ENCODE measurements at places on chromosomes 12 and 14.

GRCh38 chr14:56491299-56492285 lies 88.0 kb upstream of the TMEM260 start:
- no peak overlapping the region for H3K27ac ChIP-seq
- DNase-seq, result no peak
- no peak overlapping the region for H3K4me3 ChIP-seq
- H3K4me1 ChIP-seq, result peaks cover 4% of the 10 kb centered on the region
- H3K36me3 ChIP-seq, result no peaks in the 10 kb centered on the region

DNA sequence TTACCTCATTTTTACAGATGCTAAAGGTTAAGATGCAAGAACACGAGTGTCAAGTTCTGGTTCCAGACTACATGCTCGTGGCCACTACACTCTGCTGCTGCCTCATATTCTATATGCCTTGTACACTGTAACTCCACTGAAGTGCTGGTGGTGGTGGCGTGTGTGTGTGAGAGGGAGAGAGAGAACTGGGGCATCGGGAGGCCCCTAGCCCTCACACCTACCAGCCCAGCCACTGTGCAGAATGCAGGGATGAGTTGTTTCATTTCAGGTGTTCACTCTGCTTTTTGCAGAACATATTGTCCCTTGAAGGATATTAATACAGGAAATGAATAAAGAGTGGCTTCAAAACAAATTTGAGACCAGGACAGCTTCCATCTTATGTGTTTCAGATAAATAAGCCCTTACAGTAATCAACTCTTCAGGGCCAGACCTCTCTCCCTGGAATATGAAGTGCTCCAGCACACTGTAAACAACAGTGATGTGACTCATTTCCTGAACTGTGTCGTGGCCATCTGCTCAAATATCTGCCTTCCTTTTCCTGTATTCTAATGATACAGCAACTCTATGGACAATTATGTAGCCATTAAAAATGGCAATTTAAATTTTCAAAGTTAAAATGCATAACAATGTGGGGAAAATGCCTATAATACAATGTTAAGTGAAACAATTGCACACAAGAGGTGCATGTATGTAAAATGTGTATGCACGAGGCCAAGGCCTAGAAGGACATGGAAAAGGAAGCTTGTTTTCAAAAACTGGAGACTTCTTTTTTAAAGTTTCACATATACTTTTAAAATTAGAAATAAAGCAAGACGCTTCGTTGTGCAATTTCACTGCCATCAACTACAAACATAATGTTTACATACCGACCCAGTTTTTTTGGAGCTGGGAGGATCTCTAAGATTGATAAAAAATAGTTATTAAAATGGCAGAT lies 215.4 kb downstream of the PELI2 start:
- no peaks in the 10 kb centered on the region for H3K27me3 ChIP-seq
- peaks cover 17% of the 10 kb centered on the region for H3K4me1 ChIP-seq
- DNase-seq, result no peak
- H3K36me3 ChIP-seq, result no peaks in the 10 kb centered on the region
- H3K27ac ChIP-seq, result no peak overlapping the region
- no peak overlapping the region for H3K4me3 ChIP-seq

DNA sequence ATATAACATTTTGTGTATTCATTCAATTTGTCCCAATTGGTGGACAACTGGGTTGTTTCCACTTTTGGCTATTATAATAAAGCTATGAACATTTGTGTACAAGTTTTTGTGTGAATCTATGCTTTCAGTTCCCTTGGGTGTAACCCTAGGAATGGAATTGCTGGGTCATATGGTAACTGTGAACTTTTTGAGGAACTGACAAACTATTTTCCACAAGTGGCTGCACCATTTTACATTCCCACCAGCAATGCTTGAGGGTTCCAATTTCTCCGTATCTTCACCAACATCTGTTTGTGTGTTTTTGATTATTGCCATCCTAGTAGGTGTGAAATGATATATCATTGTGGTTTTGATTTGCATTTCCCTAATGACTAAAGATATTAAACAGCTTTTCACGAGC lies 13.0 kb downstream of the LPCAT3 start:
- H3K36me3 ChIP-seq, result peaks cover 22% of the 10 kb centered on the region
- no peak overlapping the region for H3K4me3 ChIP-seq
- no peak overlapping the region for H3K27ac ChIP-seq
- peaks cover 14% of the 10 kb centered on the region for H3K4me1 ChIP-seq
- H3K27me3 ChIP-seq, result no peaks in the 10 kb centered on the region
- DNase-seq, result no peak

GRCh38 chr12:12007713-12008231 lies 63.0 kb upstream of the BCL2L14 start:
- H3K27ac ChIP-seq, result peak overlapping the region; percentile 89
- peaks cover 76% of the 10 kb centered on the region for H3K4me1 ChIP-seq
- no peak for DNase-seq
- peaks cover 12% of the 10 kb centered on the region for H3K36me3 ChIP-seq
- H3K4me3 ChIP-seq, result peak overlapping the region; percentile 54
- H3K27me3 ChIP-seq, result peaks cover 14% of the 10 kb centered on the region

GRCh38 chr14:81550001-81550637 lies 16.5 kb upstream of the SEL1L start:
- peak overlapping the region; percentile 73 for H3K27ac ChIP-seq
- H3K27me3 ChIP-seq, result no peaks in the 10 kb centered on the region
- DNase-seq, result no peak
- H3K4me3 ChIP-seq, result no peak overlapping the region
- H3K4me1 ChIP-seq, result peaks cover 36% of the 10 kb centered on the region

- H3K4me3 ChIP-seq, result no peak overlapping the region
- peaks cover 1% of the 10 kb centered on the region for H3K27me3 ChIP-seq
- no peaks in the 10 kb centered on the region for H3K4me1 ChIP-seq
- DNase-seq, result no peak
- no peaks in the 10 kb centered on the region for H3K36me3 ChIP-seq
Measured at GRCh38 chr12:91467686-91468085, 285.1 kb upstream of the DCN start.

GRCh38 chr14:26173581-26174110 lies 424.2 kb downstream of the NOVA1 start:
- H3K36me3 ChIP-seq, result no peaks in the 10 kb centered on the region
- H3K27ac ChIP-seq, result no peak overlapping the region
- H3K27me3 ChIP-seq, result no peaks in the 10 kb centered on the region
- H3K4me1 ChIP-seq, result no peaks in the 10 kb centered on the region
- no peak overlapping the region for H3K4me3 ChIP-seq

DNA sequence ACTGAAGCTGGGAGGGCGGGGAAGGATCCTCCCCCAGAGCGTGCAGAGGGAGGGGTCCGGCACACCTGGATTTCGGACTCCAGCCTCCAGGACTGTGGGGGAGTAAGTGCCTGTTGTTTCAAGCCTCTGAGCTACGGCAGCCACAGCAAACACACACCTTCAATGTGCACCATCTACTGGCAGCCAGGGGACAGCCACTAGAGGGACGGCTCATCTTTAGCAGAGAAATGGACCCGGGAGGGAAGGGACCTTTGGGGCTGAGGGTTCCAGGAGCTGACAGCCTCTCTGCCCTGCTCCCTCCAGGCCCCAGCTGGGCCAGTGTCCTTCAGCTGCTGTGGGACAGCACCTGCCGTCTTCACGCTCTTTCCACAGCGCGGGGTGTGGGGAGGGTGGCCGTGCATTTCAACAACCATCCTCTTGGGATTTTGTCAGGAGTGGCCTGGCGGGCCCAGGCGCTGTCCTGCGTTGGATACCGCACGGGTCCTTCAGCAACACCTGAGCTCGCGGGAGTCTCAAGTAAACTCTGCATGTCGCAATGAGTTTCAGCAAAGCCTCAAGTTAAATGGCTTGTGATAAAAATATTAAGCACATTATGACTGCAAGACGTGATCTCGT lies 209.2 kb upstream of the C14orf180 start:
- no peak overlapping the region for H3K4me3 ChIP-seq
- no peak for DNase-seq
- no peaks in the 10 kb centered on the region for H3K36me3 ChIP-seq

DNA sequence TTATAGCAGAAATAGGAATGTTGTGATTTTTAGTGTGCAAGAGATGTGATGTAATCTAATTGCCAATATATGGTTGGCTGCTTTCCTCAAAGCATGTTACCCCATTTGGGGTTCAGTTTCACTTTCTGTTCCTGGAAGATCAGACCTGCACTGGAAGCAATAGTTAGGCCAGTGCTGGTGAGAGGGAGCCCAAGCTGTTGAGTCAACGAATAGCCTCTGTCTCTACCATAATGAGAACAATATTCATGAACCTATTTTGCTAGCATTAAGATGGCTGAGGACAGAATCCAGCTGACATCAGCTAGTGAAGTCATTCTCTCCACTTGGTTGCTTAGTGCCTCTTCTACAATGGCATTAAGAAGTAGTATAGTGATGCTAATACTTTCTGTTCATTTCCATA lies 379.9 kb upstream of the DCN start:
- H3K27ac ChIP-seq, result peak overlapping the region; percentile 6
- H3K4me3 ChIP-seq, result no peak overlapping the region
- peaks cover 20% of the 10 kb centered on the region for H3K4me1 ChIP-seq
- peak; percentile 19 for DNase-seq

DNA sequence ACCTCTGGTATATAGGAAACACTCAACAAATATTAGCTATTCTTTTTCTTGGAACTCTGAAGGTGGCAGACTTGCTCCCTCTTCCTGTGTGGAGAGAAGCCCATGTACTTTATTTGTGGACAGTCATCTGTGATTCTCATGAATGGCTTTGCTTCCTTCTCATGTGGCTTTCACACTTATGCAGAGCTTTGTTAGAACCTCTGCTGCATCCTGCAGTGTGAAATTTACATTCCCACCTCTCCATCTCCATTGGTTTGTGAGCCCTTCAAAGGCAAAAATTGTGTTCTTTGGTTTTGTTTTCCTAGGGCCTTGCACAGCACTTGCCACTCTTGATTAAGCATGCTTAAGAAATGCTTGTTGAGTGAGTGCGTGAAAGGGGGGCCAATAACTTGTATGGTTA lies 51.9 kb downstream of the BICD1 start:
- H3K4me1 ChIP-seq, result no peaks in the 10 kb centered on the region
- H3K36me3 ChIP-seq, result no peaks in the 10 kb centered on the region
- no peaks in the 10 kb centered on the region for H3K27me3 ChIP-seq
- DNase-seq, result no peak
- H3K4me3 ChIP-seq, result no peak overlapping the region

GRCh38 chr14:92565718-92566115 lies 52.1 kb downstream of the RIN3 start:
- no peak for DNase-seq
- H3K36me3 ChIP-seq, result peaks cover 22% of the 10 kb centered on the region
- H3K27ac ChIP-seq, result no peak overlapping the region
- peaks cover 6% of the 10 kb centered on the region for H3K27me3 ChIP-seq
- H3K4me3 ChIP-seq, result no peak overlapping the region

- no peaks in the 10 kb centered on the region for H3K36me3 ChIP-seq
- no peaks in the 10 kb centered on the region for H3K4me1 ChIP-seq
- H3K27me3 ChIP-seq, result no peaks in the 10 kb centered on the region
- DNase-seq, result no peak
- no peak overlapping the region for H3K4me3 ChIP-seq
Measured at GRCh38 chr14:80315681-80316080, 104.4 kb upstream of the DIO2 start.

DNA sequence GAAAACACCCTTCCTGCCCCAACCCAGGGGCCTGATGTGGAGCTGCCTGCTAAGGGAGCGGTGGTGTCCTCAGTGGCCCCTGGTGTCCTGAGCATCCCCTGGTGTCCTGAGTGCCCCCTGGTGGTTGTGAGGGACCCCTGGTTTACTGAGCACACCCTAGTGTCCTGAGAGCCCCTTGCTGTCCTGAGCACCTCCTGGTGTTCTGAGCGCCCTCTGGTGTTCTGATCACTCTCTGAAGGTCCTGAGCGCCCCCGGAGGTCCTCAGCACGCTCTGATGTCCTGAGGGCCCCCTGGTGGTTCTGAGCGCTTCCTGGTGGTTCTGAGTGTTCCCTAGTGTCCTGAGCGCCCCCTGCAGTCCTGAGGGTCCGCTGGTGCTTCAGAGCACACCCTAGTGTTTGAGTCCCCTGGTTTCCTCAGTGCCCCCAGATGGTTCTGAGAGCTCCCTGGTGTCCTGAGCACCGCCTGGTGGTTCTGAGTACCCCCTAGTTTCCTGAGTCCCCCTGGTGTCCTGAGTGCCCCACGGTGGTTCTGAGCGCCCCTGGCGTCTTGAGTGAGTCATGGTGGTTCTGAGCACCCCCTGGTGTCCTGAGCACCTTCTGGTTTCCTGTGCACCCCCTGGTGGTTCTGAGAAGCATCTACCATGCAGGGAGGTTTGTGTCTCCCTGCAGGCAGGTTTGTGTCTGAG lies 1004.2 kb downstream of the TMEM121 start:
- H3K4me1 ChIP-seq, result peaks cover 3% of the 10 kb centered on the region
- peak; percentile 43 for DNase-seq
- no peak overlapping the region for H3K4me3 ChIP-seq

DNA sequence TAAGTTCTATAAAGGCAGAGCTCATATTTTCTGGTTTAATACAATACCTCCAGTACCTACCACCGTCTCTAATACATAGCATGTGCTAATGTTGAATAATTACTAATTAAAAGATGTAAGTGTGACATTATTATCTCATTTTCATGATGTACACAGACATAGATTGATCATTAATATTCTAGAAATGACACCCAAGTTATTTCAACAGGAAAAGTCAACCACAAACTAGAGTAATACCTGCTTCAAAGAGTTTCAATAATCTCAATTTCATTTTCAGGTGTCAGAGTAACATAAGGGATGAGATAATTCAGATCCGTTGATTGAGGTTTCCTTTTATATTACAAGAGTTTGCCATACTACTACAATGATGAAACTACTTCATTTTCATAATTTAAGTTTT lies 388.9 kb downstream of the SOX5 start:
- H3K27me3 ChIP-seq, result no peaks in the 10 kb centered on the region
- DNase-seq, result no peak
- H3K27ac ChIP-seq, result no peak overlapping the region
- no peaks in the 10 kb centered on the region for H3K36me3 ChIP-seq
- no peak overlapping the region for H3K4me3 ChIP-seq
- peaks cover 6% of the 10 kb centered on the region for H3K4me1 ChIP-seq

DNA sequence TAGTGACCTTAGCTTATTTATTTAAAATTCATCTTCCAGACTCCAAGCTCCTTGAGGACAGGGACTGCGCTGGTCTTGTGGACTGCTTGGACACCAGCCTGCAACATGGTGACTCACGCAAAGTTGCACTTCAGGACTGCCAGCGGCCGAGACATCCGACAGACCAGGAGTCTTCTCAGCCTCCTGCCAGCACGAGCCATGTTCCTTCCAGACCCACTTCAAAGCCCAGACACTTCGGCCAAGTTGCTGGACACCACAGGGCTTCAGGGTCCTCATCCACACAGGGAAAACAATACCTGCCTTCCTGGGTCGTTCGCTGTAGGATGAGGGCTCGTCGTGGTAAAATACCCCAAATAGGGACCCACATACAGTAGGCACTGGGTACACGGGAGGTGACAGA lies 88.7 kb downstream of the BCL11B start:
- H3K27me3 ChIP-seq, result no peaks in the 10 kb centered on the region
- peak overlapping the region; percentile 70 for H3K27ac ChIP-seq
- no peak for DNase-seq
- H3K4me1 ChIP-seq, result peaks cover 96% of the 10 kb centered on the region
- H3K4me3 ChIP-seq, result no peak overlapping the region

- no peaks in the 10 kb centered on the region for H3K27me3 ChIP-seq
- H3K27ac ChIP-seq, result no peak overlapping the region
- no peak overlapping the region for H3K4me3 ChIP-seq
- peaks cover 7% of the 10 kb centered on the region for H3K4me1 ChIP-seq
- DNase-seq, result no peak
Measured at GRCh38 chr14:89486505-89486904, 69.5 kb upstream of the FOXN3 start.

- H3K27ac ChIP-seq, result no peak overlapping the region
Measured at GRCh38 chr14:75720842-75721498, 59.9 kb downstream of the TTLL5 start.
